ENCODE measurements at places on chromosomes 5 and 9.

- no peak for DNase-seq
Observed at GRCh38 chr9:18905883-18906629, 127.0 kb downstream of the SAXO1 start.

DNA sequence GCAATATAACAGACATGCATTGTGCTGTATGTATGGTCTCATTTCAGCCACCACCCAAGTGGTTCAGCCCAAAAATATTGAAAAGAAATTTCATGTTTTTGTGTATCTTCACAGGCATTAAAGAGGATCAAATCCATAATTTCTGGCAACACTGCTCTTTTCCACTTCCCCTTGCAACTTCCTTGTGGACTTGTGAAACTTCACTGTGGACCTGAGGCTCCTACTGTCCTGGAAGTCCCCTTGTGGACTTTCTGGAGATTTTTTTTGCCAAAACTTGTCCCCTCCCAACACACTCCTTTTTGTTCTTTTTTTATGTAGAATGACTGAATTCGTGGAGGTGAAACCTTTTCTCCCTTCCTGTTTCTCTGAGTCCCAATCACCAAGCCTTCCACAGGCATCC is 14.3 kb downstream of the OTULINL start:
- no peak for DNase-seq

- DNase-seq = no peak
Observed at GRCh38 chr5:84986688-84987087, 602.0 kb upstream of the EDIL3 start.

GRCh38 chr5:102289251-102289899 is 6.7 kb downstream of the SLCO4C1 start:
- DNase-seq = no peak

GRCh38 chr5:31939151-31939550 is 235.0 kb downstream of the GOLPH3 start:
- DNase-seq = no peak

DNA sequence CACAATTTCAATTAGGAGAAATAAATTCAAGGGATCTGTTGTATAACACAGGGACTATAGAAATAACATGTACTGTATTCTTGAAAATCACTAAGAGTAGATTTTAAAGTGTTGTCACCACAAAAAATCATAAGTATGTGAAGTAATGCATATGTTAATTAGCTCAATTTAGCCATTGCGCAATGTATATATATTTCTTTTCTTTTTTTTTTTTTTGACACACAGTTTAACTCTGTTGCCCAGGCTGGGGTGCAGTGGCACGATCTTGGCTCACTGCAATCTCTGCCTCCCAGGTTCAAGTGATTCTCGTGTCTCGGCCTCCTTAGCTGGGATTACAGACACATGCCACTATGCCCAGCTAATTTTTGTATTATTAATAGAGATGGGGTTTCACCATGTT is 70.2 kb downstream of the XRCC4 start:
- DNase-seq = no peak

- DNase-seq = no peak
Observed at GRCh38 chr5:143064218-143064641, 294.1 kb downstream of the ARHGAP26 start.
